ENCODE measurements at places on chromosomes 4 and X. TPM values are rescaled to one million over a fixed set of nuclear protein-coding genes. Genes with fewer than 3 reads are reported as not detected.

The ADAM29 gene
- not detected for total RNA-seq

The AADAT gene
- total RNA-seq: 4.9 TPM

The IL2 gene
- not detected for total RNA-seq

The CHRNA9 gene
- total RNA-seq: not detected

The SORCS2 gene
- total RNA-seq: under 0.01 TPM

The SFRP2 gene
- total RNA-seq: 4.8 TPM

The DMP1 gene
- total RNA-seq: not detected

The ODAPH gene
- total RNA-seq: not detected

The ETDB gene
- not detected for total RNA-seq

The TLL1 gene
- total RNA-seq: under 0.01 TPM

The SPANXA2 gene
- not detected for total RNA-seq

The FNIP2 gene
- total RNA-seq: 19.1 TPM

The GNRHR gene
- total RNA-seq: not detected

The LETM1 gene
- total RNA-seq: 103 TPM

The TMEM31 gene
- not detected for total RNA-seq

The GC gene
- not detected for total RNA-seq

The PDGFC gene
- 70.4 TPM for total RNA-seq

The STAP1 gene
- total RNA-seq: not detected

The CSN1S1 gene
- not detected for total RNA-seq

The GAGE1 gene
- not detected for total RNA-seq

The CENPI gene
- total RNA-seq: 30.7 TPM

The UGT8 gene
- total RNA-seq: not detected

The CTBP1 gene
- total RNA-seq: 212 TPM

The EDA2R gene
- total RNA-seq: 31.1 TPM

The CSN2 gene
- not detected for total RNA-seq

The PAGE2B gene
- total RNA-seq: not detected

The ARMCX2 gene
- total RNA-seq: 35.3 TPM

The PRRG1 gene
- 6.6 TPM for total RNA-seq

The HCCS gene
- 11.8 TPM for total RNA-seq

The TEX13C gene
- not detected for total RNA-seq

The PRSS12 gene
- 4.1 TPM for total RNA-seq

The GBA3 gene
- total RNA-seq: not detected

The CCDC149 gene
- total RNA-seq: 4.4 TPM

The SSX2 gene
- not detected for total RNA-seq

The TXK gene
- total RNA-seq: 0.37 TPM

The PPP1R2C gene
- total RNA-seq: not detected

The FAM9B gene
- total RNA-seq: not detected
